T-helper 1 cell treated with Interleukin-12 subunit alpha and Interleukin-12 subunit beta and Interleukin-4 antibody, amounts not matched to agents 30 ng/mL and 1 ng/mL, for 36 hours (primary cell): ENCODE measurements at places on chromosomes 3 and 15. TPM values are rescaled to one million over a fixed set of nuclear protein-coding genes. Genes with fewer than 3 reads are reported as not detected.

The GP9 gene
- total RNA-seq, result not detected in 2 replicates

The ALPK3 gene
- 0.29 and 0.49 TPM in 2 replicates for total RNA-seq

The GOLGA6D gene
- total RNA-seq, result not detected in 2 replicates

The ARHGAP11A gene
- total RNA-seq, result 99.2 and 102 TPM in 2 replicates

The GABRR3 gene
- not detected in 2 replicates for total RNA-seq

The PLA2G4B gene
- 12.9 and 15.6 TPM in 2 replicates for total RNA-seq

The ITIH1 gene
- not detected in 2 replicates for total RNA-seq

The CHL1 gene
- total RNA-seq, result not detected in 2 replicates

The RBPMS2 gene
- not detected in 2 replicates for total RNA-seq

The SCG5 gene
- 2.2 and 2.8 TPM in 2 replicates for total RNA-seq

The VEPH1 gene
- total RNA-seq, result not detected in 2 replicates

The RASGRF1 gene
- 0.07 and 0.12 TPM in 2 replicates for total RNA-seq

The MESP2 gene
- not detected in 2 replicates for total RNA-seq

The ANKRD34C gene
- not detected in 2 replicates for total RNA-seq

The COL6A5 gene
- total RNA-seq, result 0.05 and 0.15 TPM in 2 replicates
